T-cell (primary cell): ENCODE measurements at places on chromosomes 4 and X.

DNA sequence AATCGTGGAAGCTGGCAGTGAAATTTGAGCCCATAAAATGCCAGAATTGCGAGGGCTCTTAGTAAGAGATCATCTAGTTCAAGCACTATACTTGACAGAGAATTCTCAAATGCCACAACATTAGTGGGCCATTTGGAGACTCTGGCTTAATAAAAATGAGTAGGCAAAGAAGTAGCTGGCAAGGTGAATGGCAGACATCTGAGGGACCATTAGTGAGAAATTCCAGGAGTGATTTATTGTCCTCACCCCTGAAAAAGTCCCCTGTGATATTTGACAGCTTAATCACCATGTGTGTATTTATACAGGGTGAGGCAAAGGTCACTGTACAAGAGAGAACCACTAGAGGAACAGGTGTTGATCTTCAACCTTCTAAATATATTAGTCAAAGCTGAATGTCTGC, 207.5 kb downstream of the CHRDL1 start:
- no peak for DNase-seq

GRCh38 chr4:7862561-7863192, 77.0 kb downstream of the AFAP1 start:
- no peak for DNase-seq

- no peak for DNase-seq
Observed at GRCh38 chr4:98352940-98353339, 91.8 kb downstream of the RAP1GDS1 start.

DNA sequence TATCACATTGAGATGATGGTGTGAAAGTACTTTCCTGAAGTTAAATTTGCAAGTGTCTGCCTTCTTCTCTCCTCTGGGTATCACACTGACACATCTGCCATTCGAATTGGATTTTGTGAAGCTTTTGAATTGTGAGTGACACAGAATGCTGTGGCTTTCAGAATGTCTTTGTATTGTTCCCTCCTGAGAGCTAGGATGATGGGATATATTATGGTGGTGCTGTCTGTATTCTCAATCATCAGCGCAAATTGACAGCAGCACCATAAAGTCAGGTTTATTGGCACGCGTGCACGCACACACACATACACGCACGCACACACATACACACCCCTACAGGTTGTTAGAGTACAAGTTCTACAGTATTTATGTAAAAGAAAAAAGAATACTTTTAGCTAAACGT, 143.3 kb downstream of the AWAT2 start:
- no peak for DNase-seq

DNA sequence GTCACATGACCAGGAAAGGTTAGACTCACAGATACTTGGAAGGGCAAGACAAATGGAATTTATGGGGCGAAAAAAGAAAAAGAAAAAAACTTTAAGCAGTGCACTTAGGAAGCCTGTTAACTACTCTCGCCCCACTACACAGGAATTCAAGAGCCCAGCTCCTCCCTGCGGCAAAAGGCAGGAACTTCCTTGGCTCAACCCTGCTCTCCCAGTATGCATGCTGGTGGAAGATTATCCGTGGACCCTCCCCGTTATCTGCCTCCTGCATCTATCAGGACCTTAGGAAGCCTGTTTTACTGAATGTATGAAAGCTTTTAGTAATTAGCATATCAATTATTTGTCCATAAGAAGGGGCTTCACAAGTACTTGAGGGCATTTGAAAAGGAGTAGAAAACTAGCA, 40.1 kb upstream of the RPA4 start:
- no peak for DNase-seq

GRCh38 chr4:35730414-35730813, 513.9 kb downstream of the ARAP2 start:
- DNase-seq: no peak

- no peak for DNase-seq
Observed at GRCh38 chr4:24979554-24979953, 51.2 kb downstream of the LGI2 start.

- DNase-seq: no peak
Observed at GRCh38 chr4:152357206-152357605, 178.7 kb downstream of the FBXW7 start.

GRCh38 chr4:102596532-102596931, 95.4 kb downstream of the NFKB1 start:
- no peak for DNase-seq

DNA sequence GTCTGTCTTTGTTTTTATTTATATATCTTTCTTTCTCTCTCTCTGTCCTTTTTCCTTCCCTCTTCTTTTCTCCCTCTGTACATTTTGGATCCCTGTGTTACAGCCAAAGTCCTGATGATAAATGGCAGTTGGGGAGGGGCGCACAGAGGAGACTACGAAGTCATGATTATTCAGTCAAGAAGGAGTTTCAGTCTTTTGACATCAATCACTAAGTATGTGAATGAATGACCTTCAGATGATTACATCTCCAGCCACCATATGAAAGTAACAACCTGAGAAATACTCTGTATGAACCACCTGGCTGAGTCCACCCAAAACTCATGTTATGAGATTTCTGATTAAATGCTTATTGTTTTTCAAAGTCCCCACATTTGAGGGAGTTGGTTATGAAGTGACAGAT, 45.0 kb downstream of the UGT2B7 start:
- no peak for DNase-seq

DNA sequence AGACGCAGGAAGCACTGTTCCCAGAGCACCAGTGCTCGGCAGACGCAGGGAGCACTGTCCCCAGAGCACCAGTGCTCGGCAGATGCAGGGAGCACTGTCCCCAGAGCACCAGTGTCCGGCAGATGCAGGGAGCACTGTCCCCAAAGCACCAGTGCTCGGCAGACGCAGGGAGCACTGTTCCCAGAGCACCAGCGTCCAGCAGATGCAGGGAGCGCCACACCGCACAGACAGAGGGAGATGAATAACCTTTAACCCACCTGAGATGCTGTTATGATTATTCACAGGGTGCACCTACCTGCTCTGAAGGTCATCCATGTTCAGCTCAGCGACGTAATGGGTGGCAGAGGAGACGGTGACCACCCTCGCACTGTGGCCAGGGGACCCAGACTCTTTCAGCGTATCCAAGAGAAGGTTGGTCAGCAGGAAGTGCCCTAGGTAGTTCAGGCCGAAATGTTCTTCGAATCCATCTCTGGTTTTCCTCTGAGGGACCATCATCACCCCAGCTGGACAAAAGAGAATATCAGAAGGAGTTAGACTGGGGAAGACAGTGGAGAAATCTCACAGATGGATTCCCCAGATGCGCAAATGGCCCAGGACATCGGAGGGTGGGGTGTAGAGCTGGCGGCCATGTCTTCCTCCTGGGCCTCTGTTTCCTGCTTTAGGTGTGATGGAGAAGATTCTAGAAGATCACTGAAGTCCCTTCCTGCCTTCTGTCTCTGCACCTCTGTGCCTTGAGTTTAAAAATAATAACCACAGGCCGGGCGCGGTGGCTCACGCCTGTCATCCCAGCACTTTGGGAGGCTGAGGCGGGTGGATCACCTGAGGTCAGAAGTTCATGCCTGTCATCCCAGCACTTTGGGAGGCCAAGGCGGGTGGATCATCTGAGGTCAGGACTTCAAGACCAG, 234.1 kb downstream of the DHRSX start:
- DNase-seq: no peak

- DNase-seq: no peak
Observed at GRCh38 chr4:25310066-25310802, 2.3 kb upstream of the ZCCHC4 start.

GRCh38 chr4:153573881-153574802, 108.0 kb downstream of the TMEM131L start:
- peak; percentile 70 for DNase-seq

DNA sequence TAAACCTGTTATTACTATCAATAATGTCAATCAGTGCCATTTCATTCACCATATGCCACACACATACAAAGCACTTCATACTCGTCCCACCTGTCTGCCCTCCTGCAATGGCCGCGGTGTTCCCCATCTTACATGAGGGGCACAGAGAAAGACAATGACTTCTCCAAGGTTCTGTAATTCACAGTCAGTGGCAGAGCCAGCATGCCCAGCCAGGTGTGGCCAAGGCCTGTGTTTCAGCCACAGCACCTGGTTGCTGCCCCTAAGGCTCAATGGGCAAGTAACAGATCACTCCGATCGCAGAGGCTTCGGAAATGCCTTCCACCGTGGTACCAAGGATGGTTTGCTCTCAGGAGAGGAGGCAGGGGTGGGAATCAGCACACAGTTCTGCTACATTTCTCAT, 10.9 kb downstream of the AFAP1 start:
- no peak for DNase-seq
